ENCODE measurements at places on chromosomes 3 and 15.

DNA sequence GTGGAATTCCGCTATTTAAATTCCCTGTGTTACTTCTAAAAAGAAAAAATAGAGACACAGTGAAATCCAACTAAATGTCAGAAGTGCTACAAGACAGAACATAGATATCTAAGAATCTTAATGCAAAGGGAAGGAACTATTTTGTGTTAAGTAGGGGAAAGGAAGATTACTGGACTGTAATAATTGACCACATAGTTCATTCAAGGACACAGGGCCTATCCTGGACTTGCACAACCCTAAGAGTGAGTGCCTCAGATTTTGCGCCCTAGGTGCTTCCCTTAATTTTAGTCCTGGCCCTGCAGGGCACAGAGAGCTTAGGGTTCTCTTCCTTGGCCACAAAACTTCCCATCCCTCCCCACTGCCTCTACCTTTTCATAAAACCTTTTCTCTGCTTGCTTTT, 3.5 kb upstream of the IL20RB start:
- no peak for DNase-seq

- DNase-seq, result no peak
These were observed 100.4 kb downstream of the DAPK2 start for GRCh38 chr15:63945838-63946298.

- no peak for DNase-seq
These were observed 50.5 kb downstream of the CRYGS start for GRCh38 chr3:186493525-186494255.

GRCh38 chr3:125220183-125220582, 7.6 kb upstream of the SLC12A8 start:
- DNase-seq, result no peak

DNA sequence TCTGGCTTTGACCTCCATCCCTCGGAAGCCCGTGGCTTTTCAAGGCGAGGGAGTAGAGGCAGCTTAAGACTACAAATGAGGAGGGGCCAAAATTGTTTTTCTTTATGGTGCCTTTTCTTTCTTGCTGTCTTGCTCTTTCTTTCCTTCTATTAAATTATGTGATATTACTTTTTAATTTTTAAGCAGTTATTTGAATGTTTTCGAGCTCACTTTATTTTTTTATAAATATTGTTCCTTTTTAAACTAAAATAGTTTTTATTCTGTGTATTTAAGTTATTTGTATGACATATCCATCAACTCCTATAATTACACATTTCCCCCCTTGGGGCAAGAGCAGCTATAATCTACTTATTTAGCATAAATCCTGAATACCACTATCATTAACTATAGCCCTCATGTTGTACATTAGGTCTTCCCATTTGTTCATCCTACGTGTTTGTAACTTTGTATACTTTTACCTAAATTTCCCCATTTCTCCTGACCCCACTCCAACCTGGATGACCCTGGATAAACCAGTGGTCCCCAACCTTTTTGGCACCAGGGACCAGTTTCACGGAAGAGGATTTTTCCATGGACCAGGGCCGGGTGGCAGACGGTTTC, 622 bp upstream of the PLSCR1 start:
- no peak for DNase-seq

DNA sequence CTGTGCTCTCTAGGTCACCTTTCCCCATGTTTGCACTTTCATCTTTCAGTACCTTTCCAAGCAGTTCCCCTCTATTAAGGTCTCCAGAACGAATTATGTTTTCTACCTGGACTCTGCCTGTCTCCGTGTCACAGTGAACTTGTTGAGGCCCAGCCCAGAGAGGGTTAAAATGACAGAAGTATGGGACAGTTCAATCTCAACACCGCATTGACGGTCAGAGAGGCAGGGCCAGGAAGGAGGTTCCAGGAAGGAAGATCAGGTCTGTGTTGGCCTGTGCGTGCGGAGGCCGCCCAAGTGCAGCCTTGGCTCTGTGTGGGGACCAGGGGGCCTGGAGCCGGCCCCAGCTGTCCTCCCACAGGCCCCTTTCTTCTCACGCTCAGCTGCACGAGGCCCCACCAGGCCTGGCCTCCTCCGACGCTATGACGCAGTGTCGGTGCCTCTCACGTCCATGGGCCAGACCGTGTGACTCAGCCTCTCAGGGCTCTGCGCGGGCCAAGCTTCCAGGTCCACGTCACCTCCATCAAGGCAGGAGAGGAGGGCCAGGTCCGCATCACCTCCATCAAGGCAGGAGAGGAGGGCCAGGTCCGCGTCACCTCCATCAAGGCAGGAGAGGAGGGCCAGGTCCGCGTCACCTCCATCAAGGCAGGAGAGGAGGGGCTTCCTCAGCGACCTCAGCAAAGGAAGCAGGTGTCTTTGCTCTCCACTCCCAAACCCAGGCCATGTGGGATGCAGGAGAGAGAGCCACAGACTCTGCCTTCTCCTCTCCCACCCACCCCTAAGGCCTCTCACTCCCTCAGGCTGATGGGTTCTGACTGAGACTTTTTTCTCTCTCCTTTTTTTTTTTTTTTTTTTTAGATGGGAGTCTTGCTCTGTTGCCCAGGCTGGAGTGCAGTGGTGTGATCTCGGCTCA, 83.1 kb downstream of the CPN2 start:
- DNase-seq, result no peak

- DNase-seq, result no peak
These were observed 27.3 kb downstream of the RNU5B-1 start for GRCh38 chr15:65331811-65332210.

DNA sequence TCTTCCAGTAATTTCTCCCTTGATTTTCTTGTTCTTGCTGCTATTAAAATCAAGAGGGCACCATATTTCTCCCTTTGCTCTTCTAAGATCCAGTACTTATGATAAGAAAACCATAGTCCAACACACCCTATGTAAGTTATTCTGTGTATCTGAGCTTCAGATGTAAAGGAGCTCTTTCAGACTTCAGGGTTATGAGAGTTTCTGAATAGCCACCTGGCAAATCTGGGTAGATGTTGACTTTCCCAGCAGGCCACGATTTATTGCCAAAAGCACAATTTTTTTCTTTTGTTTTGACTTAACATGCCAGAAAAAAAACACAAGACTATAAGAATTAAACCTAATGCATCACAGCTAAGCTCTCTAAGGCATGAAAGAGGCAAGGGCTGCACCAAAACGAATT, 1045.0 kb downstream of the FHIT start:
- peak; percentile 53 for DNase-seq

- DNase-seq, result no peak
These were observed 273.3 kb downstream of the RPLP1 start for GRCh38 chr15:69725957-69726356.

DNA sequence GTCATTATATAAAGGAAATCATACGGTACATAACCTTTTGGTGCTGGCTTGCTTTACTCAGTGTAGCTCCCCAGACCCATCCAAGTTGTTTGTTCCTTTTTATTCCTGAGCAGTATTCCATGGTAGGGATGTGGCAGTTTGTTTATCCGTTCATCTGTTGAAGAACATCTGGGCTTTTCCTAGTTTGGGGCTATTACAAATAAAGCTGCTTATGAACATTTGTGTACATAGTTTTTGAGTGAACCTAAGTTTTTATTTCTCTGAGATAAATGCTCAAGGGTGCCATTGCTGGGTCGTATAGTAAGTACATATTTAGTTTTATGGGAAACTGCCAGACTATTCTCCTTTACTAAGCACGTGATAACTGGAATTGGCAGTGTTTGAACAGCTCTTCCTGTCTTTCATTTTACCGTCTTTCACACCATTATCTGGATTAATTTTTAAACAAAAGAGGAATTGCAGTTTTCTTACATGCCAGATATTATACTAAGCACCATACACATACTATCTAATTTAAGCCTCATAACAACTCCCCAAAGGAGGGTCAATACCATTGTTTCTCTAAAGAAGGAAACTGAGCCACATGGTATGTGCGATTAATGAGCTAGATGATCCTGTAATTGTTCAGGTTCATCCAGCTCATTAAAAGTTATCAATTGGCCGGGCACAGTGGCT, 85.6 kb downstream of the PTPRG start:
- DNase-seq, result no peak

DNA sequence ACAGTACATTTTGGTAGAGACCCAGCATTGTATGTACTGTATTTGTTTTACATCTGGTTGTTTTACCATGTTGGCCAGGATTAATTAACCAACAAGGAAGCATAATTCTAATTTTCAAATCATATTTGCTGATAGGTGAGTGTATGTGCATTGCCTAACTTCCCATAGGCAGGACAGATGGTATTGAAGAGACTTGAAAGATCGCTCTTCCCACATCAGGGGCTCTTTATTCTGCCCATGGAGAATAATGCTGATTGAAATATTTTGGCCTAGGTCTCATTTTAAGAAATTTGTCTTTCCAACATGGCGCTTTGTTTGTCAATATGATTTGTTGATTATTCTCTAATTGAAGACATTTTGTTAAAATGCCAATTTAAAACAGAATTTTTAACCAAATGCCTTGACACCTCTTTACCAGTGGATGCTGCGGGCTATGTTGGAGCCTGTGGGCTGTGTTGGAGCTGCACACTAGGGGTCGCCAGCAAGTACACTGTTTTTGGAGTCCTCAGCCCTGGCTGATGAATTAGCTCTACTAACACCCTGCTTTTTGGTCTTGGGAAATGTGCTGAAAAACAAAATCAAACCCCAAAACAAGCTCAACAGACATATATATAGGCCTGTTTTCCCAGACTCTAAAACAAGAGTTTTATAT, 5.3 kb downstream of the P2RY12 start:
- DNase-seq, result no peak

DNA sequence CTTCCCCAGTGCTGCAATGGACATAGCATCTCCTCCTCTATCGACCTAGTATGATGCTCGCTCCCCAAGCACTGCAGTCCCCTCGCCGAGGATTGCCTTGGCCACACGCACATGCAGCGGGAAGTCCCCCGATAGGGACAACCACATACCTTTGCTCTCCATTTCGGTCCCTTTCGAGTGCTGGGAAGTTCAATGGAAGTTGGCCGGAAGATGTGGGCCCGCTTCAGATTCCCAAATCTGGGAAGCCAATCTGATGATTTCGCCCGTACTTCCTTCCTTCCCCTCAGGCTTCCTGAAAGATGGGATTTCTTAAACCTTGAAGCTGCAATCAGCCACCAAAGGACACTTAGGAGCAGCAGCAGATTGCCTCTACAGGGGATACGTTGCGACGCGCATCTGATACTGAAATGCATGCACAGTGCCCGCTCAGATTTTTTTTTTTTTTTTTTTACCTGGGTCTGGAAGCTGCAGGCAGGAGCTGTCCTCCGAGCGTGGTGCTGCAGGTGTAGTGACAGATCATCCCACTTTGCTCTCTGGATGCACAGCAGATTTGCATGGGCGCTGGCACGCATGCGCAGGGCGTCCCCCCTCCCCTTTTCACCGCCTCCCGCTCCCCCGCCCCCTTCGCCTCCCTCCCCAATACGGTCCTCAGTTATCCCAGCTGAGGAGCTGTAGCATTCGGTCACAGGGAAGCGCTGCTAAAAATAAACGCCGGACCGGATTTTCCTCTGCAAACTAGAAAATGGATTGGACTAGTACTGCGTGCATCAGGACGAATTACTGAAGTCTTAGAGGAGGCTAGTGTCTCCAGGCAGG, at the start of gene FGF12:
TSS of gene FGF12 (minus strand) at position 510 of the 816 bp plus-strand sequence.
- peak; percentile 84 for DNase-seq

DNA sequence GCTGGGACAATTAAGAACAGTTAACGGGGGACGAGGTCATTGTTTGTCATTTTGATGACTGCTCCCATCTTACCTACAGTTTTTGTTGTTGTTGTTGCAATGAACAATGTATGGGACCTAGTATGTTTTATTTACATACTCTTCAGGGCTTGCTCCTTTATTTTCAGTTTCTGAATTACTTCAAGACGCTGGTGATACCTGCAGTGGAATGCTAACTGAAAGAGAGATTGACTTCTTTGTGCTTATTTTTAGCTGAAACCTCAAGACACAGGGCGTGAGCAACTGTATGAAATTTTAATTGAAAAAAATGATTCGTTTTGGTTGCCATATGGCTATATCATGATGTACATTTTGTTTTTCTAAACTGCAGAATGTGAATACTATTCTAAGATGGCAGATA, 297.9 kb downstream of the EDEM1 start:
- DNase-seq, result no peak

GRCh38 chr3:60912142-60912541, 339.1 kb downstream of the FHIT start:
- no peak for DNase-seq

DNA sequence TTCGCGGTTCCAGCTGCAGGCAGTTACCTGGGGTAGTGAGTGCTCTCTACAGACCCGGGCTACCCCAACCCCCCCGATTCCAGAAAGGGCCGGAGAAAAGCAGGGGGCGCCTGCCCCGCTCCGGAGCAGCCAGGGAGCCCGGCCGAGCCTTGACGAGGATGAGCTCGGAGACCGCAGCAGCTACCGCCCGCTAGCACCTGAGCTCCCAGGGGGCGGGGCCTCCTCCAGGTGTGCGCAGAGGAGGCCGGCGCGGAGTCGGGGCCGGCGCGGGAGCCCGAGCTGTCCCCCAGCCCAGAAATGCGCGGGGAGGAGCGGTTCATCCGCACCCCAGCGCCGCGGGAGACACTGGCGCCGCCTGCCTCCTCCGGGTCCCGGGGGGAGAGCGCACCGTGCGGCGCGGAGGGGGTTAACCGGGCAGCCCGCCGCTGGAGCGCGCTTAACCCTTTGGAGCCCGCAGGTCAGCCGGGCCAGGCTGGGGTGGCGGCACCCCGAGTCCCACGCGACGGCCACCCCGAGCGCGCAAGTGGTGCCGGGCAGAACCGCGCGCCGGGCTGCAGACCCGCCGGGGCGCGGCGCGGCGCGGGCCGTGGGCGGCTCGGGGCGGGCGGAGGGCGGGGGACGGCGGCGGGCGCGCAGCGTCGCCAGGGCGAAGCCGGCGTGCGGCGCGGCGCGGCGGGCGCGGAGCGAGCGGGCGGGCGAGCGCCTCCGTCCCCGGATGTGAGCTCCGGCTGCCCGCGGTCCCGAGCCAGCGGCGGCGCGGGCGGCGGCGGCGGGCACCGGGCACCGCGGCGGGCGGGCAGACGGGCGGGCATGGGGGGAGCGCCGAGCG, at the start of gene CACNA1D:
TSS of gene CACNA1D (plus strand) at position 649 of the 829 bp plus-strand sequence. CDS start 556 bp downstream, outside the sequence.
- DNase-seq, result no peak

DNA sequence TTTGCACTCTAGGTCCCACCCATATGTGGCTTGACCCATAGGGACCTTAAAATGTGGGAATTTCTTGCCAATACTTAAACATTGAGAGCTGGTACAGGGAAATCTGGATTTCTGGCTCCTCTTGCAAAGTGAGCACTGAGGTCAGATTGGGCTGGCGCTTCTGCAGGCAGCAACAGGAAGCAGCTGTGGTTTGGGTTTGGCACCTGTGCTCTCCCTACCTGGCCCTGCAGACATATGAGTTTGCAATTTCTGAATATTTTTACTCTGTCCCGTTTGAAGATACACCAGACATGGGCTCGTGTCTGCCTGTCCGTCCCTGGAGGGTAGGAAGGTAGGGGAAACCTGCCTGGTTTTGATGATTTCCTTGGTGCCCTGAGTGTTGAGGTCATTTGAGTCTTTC, 74.8 kb upstream of the SEC13 start:
- DNase-seq, result no peak

- DNase-seq, result no peak
These were observed 11.4 kb upstream of the PEX5L start for GRCh38 chr3:180048103-180048502.

- DNase-seq, result no peak
These were observed 31.4 kb upstream of the LSAMP start for GRCh38 chr3:116476691-116477090.
